ENCODE measurements at places on chromosomes 4 and X.

GRCh38 chr4:60805500-60806313 lies 394.4 kb upstream of the ADGRL3 start:
- DNase-seq = peak; percentile 34

DNA sequence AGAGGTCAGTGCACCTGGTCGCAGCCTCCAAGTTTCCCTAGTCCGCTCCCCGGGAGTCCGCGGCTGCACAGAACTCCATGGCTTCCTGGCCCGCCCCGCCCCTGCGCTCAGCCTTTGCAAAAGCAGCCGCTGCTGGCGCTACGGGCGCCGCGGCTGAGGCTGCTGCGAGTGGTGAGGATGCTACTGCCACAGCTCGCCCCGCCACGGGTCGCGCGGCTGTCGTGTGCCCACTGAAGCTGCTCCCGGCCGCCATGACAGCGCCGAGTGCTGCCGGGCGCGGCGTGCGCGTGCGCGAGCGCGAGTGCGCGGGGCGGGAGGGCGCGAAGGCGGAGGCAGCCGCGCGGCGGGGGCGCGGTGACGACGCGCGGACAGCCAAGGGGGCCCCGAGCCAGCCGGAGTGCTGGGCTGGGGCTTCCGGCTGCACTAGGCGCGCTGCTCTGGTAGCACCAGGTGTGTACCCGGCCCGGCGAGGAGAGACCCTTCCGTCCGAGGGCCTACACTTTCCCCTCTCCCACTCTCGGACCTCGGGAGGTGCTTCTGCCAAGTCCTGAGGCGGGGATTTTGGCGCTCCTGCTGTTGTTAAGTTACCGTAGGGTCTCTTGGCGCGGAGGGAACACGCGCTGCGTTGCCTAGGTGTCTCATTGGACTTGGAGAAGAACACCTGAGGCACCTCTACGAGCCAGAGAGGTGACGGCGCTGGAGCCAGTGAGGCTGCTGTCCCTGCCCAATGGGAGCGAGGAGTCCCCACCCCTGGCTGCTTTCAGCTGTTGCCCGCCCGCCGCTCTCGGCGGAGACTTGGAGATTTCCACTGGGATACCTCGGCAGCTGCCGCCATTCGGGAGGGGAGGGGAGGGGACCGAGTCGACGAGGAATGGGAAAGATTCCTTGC lies 619 bp upstream of the LRBA start:
- peak; percentile 66 for DNase-seq

GRCh38 chrX:11678158-11678557 lies 12.4 kb upstream of the ARHGAP6 start:
- DNase-seq = no peak

DNA sequence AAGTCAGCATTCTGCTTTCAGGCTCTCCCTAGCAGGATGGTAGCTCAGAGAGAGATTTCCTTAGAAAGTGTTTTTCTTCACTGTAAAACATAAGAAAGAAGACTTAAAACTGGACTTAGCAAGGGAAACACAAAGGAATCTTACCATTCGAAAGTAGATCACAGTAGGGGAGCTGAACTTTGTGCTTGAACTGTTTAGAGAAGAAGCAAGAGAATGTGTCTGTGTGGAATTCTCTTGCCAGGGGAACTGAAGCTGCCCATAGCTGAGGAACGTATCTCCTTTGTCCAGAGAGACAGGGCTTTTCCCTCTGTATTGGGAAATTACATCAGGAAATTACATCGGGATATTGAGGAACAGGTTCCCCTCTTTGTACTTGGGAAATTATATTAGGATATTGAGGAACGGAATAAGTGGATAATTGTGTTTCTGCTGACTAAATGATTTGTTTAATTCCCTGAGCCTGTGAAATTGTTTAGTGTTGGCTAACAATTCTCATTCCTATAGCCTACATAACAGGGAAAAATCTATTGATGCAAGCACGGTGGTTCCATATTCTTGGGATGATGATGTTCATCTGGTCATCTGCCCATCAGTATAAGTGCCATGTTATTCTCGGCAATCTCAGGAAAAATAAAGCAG lies 21.2 kb downstream of the SRD5A3 start:
- no peak for DNase-seq

DNA sequence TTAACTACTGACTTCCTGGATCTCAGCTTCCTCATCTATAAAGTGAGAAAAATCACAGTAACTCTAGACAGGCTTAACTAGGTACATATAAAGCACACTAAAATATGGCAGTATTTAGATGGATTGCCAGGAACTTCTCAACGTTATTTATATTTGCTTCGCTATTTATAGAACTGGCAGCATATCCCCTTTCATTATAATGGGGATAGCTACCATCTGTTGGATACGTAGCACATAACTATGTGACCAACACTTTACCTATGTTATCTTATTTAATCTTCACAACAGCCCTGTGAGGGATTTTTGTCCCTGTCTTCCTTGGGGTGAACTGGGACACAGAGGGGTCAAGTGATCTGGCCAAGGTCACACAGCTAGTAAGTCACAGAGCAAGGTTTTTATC lies 64.6 kb downstream of the ENPEP start:
- DNase-seq = peak; percentile 2

- no peak for DNase-seq
Measured at GRCh38 chrX:85611926-85612325, 232.5 kb upstream of the POF1B start.

DNA sequence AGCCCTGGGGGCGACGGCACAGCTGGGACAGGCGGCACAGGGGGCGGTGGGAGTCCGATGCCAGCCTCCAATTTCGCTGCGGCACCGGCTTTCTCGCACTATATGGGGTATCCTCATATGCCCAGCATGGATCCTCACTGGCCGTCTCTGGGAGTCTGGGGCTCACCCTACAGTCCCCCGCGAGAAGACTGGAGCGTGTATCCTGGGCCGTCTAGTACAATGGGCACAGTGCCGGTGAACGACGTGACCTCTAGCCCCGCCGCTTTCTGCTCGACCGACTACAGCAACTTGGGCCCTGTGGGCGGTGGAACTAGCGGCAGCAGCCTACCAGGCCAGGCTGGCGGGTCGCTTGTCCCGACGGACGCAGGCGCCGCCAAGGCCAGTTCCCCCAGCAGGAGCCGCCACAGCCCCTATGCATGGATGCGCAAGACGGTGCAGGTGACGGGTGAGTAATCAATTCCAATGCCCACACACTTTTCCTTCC lies 500 bp downstream of the CDX4 start:
- no peak for DNase-seq

DNA sequence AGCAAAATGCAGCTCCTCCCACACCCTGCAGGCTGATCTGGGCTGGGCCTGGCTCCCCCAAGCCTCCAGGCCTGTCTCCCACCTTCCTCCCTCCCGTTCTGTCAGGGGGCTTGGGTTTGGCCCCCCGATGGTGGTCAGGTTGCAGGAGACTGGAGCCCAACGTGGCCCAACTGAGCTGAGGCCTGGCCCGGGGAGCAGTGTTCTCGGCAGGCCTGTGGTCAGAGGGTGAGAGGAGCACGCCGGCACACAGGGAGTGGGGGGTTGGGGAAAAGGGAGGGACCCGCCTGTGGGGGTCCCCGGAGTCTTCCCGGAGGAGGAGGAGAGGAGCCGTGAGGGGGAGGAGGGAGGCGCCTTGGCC lies 43.2 kb upstream of the NKX1-1 start:
- DNase-seq = no peak

DNA sequence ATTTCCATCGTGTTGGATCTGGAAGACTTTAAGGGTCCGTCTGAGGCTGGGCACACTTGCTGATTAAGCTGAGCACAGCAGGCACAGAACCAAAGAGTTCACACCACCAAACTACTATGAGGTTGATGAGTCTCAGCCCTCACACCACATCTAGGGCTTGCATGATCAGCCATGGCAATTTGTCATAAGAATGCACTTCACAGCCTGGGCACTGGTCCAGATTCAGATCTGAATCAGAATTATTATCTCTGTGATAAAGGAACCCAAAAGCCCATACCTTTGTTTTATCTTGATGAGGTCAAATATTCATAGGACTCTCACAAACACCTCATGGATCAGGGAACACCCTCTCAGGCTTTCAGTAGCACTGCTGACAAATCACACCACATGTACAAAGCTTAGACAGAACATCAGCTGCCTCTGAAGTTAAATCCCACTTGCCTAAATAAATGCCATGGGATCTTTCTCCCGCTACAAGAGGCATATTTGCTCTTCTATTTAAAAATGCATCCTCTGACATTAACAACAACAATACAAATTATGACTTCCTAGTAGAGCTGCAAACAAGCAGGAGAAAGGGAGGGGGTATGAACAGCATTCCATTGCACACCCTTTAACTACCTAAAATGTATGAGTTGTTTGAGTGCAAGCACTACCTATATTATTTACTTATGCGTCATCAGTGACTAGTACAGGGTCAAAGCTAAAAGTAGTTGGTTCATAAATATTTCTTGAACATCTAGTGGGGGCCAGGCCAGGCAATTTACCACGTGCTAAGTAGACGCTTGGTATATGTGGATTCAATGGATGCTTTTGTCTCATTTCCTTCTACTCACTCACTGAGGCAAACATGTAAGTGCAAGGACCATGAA lies 186.3 kb upstream of the FGF13 start:
- peak; percentile 65 for DNase-seq

GRCh38 chr4:39609454-39609931 lies 29.2 kb downstream of the SMIM14 start:
- DNase-seq = peak; percentile 34

DNA sequence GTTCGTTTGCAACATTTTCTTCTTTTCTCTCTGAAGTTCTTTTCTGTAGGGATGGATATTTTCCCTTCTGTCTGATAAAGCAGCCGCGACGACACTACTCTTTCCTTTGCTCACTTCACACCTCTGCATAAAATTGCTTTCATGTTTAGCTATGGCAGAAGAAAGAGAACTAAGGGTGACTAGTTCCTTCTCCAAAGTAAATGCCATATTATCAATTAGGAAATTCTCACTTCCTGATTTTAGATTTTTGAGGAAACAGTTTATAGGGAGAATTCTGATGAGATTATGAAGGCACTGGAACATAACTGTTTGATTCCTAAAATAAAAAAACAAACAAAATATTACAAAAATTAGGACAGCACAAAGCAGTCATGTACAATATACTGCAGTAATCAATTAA lies 29.2 kb downstream of the FANCB start:
- no peak for DNase-seq

DNA sequence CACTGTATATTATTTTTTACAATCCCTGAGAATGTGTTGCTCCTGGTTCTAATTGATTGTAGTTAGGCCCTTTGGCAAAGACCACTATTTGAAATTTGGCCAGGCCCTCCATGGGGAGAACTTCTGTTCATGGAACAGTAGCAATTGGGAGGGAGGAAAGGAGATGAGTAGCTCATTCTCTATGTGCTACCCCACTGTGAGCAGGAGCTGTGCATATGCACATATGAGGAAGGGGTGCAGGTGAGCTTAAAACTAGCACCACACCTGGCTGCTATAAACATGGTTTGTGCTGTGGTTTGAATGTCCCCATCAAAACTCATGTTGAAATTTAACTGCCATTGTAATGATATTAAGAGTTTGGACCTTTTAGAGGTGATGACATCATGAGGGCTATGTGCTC lies 1483.2 kb downstream of the PCDH7 start:
- no peak for DNase-seq

DNA sequence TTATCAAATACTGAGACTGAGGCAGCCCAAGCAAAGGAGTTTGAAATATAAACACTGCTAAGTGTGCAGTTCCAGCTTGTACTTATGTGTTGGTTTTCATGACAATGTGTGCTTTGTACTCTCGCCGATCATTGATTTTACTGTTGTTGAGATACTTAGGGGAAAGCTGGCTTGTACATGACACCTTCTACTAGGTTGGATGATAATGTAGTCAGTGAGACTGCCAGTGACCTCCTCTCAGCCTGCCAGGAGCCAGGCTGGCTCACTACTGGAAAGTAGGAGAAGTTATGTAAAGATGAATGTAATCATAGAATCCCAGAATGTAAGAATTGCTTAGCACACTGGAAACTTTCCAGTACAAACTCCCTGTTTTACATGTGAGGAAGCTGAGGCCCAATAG lies 132.0 kb downstream of the AFF2 start:
- DNase-seq = no peak

DNA sequence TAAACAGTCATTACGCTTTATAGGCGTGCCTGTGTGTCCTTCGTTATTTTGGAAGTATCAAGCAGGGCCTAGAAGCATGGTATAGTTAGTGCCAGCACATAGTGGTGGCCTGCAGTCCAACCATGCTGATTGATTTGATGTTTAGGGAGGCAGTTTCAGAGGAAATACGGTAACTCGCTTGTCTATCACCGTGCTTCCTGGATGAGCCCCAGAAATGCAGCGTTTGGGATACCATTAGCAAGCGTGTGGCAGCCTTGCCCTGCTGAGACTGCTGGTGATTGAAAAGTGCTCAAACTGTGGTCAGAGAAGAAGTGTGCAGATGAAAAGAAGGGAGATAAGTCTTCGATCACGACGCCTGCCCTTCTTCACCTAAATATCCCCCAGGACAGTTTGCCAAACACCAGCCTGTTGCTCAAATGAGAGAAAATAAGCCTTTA lies 158.4 kb downstream of the CHIC2 start:
- DNase-seq = peak; percentile 70

DNA sequence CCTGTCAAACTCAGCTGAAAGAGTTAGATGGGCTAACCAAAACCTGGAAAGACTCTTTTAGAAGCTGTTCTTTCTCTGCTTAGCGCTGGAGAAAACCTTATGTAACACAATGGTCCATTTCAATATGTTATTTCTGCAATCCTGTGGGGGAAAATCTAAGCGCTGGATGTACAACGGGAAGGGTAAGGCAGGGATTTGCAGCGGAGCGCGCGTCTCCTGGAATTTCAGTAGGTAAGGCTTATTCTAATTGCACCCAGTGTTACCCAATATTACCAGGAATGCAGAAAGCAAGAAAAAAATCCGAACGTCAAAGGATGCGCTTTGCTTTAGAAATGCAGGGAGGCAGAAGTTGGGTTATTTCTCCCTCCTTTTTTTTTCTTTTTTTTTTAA lies 2.0 kb downstream of the HS3ST1 start:
- DNase-seq = no peak

GRCh38 chr4:54513204-54513603 lies 144.6 kb upstream of the KIT start:
- DNase-seq = peak; percentile 78

GRCh38 chr4:176653401-176654220 lies 139.1 kb downstream of the VEGFC start:
- no peak for DNase-seq

DNA sequence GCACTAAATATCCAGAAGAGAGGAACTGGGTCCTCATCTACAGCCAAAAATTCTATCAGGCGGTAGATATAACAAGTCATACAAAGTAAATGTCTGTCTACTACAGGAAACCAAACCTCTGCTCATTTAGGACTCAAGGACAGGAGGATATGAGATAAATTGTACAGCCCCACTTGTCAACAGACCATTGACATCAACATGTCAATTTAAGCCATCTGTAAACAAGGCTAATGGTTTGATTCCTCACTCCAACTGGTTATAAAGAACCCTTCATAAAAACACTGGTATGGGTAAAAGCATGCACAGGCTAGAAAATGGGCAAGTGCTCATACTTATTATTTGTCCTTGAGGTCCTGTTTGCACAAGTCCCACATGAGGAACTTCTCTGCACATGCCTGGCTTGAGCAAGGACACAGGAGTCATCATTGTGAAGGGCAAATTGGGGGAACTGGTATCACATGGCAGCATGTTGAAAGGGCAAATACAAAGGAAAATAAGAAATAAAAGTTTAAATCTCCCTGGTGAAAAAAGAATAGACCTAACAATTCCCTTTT lies 13.2 kb downstream of the RTL8B start:
- no peak for DNase-seq

GRCh38 chr4:153233761-153234371 lies 29.6 kb downstream of the TRIM2 start:
- DNase-seq = peak; percentile 93

All from HT1080 (cell line).